ENCODE measurements at places on chromosomes 3 and 15.

DNA sequence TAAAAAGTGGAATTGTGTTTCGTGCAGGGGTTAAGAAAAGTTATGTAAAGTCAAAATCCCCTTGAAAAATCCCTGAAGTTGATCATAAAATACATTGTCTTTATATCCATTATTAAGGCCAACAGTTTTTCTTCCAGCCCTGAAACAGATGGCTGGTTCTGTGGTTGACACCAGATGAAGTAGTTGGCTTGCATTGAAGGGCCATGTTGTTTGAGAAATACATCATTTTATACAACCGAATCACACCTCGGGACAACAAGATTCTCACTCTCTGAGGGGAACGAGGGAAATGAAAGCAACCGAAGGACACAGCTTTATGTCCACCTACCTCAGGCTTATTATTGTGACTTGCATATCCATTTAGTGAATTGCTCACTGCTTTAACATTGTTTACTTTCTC is 126.0 kb upstream of the MITF start:
- no peak for DNase-seq

DNA sequence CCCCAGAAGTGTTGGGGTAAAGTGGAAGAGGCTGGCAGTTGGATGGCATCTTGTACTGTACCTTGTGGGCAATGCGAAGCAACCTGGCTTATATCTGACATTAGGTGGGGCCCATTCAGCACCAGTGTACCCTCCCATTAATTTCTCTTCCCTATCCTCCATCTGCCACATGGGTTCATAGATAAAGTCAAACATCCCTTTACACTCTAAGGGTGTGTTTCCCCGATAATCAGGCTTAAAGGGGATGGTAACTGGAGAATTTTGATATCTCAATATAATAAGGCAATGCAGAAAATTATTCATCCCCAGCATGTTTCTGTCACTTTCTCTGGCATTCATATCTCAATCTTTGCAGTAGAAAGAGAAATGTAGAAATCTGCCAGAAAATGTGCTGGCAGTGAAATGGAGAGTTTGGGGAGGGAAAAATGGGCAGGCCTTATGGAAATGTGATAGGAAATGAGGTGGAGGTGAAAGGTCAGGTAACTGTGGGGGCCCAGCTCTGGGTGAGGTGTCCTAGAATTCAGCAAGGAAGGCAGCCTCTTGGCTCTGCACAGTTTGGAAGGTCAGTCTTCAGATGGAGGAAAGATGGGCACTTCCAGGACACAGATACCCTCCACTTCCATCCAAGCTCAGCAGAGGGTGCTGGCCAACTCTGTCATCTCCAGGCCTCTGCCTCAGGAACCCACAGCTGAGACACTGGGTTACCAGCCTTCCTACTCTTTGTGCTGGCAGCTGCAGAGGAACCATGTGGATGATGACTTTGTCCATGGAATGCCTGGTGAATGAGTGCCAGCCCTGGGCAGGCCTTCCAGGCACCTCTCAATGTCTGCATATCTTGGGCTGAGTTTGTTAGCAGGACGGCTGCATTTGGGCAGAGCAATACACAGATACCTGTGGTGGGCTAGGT is 325.9 kb upstream of the CTDSPL start:
- peak; percentile 60 for DNase-seq

DNA sequence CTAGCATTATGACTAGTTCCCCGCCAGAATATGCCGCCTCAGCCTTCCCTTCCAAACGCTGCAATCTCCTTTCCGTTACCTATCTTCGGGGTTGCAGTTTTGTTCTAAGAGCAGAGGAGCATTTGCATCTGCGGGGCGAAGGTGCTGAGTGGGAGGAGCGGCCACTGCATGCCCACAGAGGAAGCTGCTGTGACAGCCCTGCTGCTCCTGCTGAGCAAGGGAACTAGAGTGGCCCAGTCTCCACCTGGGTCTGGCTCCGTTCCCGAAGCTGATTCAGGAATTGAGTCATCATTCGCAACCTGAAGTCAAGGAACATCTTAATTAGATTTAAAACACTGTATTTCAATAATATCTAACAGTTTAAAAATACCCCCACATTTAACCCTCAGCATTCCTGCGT is 98.2 kb upstream of the TJP1 start:
- DNase-seq = no peak

DNA sequence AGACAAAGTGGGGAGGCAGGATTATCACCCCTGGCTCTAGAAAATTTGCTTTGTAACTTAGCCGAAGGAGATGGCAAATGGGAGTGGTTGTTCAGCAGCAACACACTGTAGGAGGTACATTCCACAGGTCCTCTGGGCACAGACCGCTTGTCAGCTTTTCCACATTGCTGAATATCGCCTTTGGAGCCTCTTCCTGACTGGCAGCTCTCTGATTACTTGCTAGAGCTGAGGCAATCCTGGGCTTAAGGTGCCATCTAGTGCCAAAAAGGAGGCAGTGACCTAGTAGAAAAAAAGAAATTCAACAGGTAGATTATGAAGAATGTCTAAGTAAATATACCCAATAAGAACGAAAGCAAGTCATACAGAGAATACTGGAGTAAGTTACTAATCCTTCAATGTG is 13.1 kb upstream of the SCN5A start:
- no peak for DNase-seq

DNA sequence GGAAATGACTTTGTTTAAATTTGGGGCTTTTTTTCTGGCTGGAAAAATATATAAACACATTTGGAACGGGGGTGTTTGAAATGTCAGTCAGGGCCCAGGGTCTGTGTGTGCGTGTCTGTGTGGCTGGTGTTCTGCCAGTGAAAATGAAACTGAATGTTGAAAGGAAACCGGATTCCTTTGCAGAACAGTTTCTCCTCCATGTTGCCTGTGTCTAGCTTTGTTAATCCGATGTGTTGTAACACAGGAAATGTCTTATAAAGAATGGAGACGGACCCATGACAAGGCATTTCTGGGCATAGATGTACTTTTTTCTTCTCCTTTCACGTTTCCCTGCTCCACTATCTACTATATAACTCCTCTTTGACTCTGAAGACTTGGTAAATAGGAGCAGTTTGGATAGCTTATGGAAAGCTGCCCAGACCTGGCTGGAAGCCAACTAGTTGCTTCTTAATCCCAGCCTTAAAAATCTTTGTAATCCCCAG is 2.8 kb downstream of the SQOR start:
- peak; percentile 56 for DNase-seq

- no peak for DNase-seq
Observed at GRCh38 chr3:73324203-73325155, 263.0 kb downstream of the EBLN2 start.

- no peak for DNase-seq
Observed at GRCh38 chr15:93205413-93205812, 116.4 kb upstream of the RGMA start.

- DNase-seq = no peak
Observed at GRCh38 chr15:100536733-100537132, 8.0 kb upstream of the CERS3 start.

- DNase-seq = no peak
Observed at GRCh38 chr3:135083179-135083578, 288.1 kb downstream of the EPHB1 start.

DNA sequence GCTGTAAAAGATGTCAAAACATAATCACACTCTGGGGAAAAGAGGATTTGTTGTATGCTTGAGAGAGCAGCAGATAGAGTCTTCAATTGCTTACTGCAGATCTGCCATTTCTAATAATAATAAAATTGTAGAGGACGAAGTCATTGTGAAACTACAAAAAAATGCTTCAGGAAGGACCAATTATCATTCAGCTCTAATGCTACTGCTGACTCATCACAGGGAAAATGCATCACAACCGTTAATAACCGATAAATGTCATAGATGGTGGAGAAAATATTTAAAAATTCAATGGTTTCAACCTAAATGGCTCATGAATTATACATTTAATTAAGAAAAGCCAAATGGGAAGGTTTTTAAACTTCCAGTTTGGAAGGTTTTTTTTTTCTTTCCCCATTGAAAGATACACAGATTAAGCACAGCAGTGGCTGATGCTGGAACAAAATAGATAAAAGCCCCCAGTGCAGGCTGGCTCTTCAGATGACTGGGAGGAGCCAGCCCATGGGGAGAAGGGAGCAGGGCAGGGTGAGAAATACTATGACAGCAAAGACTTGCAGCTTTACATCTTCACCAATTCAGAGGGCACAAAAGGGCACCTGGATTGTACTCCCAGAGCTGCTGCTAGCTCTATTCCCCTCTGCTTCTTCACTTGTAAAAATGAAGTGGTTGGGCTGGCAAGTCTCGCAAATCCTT is 196.1 kb downstream of the CNTN6 start:
- DNase-seq = no peak

- DNase-seq = no peak
Observed at GRCh38 chr3:121619691-121620090, 26.5 kb downstream of the FBXO40 start.

- DNase-seq = no peak
Observed at GRCh38 chr15:22780267-22780666, 6.2 kb upstream of the NIPA1 start.

DNA sequence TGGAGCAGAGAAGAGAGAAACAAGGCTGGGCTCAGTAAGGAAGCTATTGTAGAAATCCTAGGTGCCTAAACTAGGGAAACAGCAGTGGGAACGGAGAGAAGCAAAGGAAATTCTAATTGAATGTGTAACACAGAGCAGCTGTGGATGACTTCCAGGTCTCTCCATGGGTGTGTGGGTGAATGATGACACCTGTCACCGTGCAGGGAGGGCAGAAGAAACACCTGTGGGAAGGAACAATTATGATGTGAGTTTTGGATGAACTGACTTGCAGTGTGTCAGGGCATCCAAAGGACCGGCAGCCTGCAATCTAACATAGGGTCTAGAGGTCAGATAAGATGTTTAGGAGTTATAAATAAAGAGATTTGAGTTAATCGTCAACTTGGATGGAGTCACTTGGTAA is 144.2 kb downstream of the RYR3 start:
- no peak for DNase-seq

GRCh38 chr3:152296971-152297370 is 28.2 kb downstream of the MBNL1 start:
- DNase-seq = no peak

- no peak for DNase-seq
Observed at GRCh38 chr15:63203451-63204090, 14.2 kb downstream of the RAB8B start.

DNA sequence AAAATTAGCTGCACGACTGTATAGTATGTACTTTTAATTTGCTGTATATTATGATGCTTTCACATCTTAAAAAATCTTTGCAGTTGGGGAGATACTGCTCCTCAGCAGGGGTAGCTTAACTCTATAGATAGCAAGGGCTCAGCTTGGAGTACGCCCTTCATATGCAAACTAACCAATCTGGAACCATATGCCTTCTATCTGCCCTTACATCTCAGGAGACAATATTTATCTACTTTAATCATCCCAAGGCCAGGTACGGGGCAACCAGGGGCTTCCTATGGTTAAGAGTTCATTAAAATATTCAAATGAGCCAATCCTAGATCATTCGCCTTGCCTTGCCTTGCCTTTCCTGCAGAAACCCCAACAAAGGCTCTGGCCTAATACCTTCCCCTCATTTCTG is 204.1 kb upstream of the ZBTB20 start:
- no peak for DNase-seq
